ENCODE measurements at places on chromosomes 2 and 18.

GRCh38 chr2:217994776-217995274 is 8.0 kb downstream of the TNS1 start:
- DNase-seq = no peak

GRCh38 chr18:12993439-12993838 is 2.3 kb downstream of the CEP192 start:
- no peak for DNase-seq

GRCh38 chr2:125313806-125314205 is 1288.7 kb downstream of the CNTNAP5 start:
- DNase-seq = no peak

DNA sequence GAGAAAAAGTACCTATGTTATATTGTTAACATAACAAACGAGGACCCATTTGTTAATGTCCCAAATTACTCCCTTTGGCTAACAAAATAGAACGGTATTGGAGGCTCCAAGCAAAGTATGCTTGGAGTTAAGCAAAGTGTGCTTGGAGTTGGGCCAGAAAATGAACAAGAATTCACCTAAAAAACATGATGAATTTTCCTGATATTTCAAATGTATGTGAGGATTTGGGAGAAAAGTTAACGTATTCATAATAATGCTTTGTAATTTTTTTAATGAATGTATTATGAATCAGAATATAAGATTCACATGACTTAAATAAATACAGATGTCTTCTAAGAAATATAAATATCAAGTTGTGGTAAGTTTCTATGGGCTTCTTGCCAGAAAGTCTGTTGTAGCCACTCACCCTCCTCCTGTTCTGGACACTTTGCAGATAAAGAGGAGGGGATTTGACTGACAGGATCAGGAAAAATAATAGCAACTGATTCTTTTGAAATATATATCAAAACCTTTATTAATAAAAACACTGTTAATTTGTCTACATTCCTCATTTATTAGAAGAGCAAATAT is 423.7 kb upstream of the MMADHC start:
- DNase-seq = no peak

- DNase-seq = no peak
These were observed 53.0 kb downstream of the SMIM21 start for GRCh38 chr18:75374466-75374865.

DNA sequence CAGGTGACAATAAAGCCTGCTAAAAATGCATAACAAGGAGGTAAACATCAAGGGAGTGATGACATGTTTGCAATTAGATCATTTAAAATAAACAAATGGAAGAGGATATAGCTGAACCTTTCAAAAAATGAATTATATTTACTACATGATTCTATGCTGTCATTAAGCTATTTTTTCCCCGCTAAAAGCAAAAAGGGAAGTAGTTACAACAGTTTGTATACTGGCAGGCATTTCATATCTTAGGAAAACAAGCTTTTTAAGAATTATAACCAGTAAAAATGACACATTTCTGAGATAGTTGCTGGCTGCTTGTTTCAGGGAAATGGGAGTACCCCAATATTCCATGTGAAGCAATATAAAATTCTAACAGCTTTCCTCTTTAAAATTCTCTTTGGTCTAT is 89.1 kb upstream of the ITGB6 start:
- DNase-seq = no peak

DNA sequence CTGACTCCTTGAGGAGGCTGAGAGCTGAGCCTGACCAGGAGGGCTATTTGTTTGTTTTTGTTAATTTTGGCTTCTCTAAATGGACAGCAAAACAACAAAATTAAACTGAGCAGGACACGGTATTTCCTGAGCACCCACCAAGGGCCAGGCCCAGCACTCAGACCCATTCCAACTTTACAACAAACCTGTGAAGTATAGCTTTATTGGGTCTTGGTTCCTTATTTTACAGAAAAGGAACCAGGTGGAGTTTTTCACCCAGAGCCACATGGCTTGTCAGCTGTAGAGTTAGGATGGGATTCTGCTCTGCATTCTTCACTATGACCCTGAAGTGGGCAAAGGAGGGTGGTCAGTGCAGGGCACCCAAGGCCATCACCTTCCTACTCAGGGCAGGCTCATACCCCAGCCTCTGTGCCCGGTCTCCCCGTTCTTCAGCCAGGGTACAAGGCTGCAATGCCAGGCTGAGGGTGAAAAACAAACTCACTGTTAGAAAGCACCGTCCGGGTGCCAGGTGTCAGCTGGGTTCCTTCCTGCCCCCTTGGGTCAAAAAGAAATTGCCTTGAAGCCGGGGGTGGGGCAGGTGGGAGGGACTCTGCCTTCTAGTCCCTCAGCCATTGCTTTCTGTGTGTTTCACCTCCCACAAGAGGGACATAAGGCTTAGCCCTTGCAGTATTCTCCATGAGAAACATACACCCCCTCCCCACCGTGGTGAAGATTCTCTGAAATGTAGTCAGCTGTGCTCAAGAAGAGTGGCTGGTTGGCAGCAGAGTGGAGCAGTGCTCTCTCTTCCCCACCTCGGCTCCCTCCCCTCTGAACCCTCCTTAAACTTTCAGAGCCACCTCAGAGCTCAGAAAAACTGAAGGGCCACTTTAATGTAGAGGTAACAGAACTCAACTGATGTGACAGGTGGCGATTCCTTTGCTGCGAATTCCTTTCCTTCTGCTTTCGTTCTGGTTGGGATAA is 2.2 kb downstream of the PSD4 start:
- DNase-seq = no peak

DNA sequence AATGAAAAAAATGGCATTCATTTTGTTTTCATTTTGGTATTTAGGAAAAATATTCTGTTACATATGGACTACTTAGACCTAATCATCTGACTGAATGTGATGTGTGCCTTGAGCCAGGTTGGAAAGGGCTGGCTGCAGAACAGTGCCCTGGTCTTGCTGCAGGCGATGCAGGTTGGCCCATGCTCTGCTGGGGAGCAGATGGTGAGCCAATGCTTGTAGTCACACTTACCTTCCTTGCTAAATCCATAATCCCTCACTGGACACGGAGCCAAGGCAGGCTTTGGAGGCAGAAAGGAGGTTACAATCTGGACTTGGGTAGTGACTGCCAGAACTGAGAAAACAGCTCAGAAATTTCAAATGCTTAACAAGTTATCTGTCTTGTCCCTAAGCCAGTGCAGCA is 228.7 kb downstream of the ARHGAP15 start:
- no peak for DNase-seq

GRCh38 chr18:9965711-9966624 is 52.2 kb downstream of the VAPA start:
- no peak for DNase-seq

DNA sequence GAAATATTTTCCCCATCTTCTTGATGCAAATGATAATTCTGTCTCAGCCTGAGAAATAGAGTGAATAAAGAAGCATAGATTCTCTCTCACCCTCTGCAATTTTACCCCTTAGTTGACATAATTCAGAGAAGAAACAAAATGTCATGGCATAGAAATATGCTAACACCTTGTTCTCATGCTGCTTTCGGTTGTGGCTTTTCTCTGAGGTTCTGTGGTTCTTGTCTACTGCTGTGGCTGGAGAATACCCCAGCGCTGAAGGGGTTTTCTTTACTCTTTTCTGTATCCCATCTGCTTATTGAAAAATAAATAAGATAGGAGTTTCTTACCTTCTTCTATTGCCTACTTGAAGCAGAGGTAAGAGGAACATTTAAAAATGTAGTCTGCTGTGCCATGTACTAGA is 15.4 kb upstream of the RAB27B start:
- no peak for DNase-seq

GRCh38 chr18:37502036-37502435 is 63.6 kb downstream of the CELF4 start:
- no peak for DNase-seq

- DNase-seq = no peak
These were observed 66.3 kb upstream of the TCF7L1 start for GRCh38 chr2:85066874-85067351.

GRCh38 chr2:80016171-80016570 is 288.4 kb downstream of the LRRTM1 start:
- no peak for DNase-seq

Measured in stimulated activated CD8-positive, alpha-beta memory T cell treated with anti-CD3 and anti-CD28 coated beads, Interleukin-4, amount 100 ng/mL, for 4 hours (primary cell).